Mesendoderm (in vitro differentiated cells): ENCODE measurements at places on chromosomes 16 and 17.
A peak's percentile ranks its signal among the peaks of the same experiment; 100 is the strongest.

- DNase-seq, result no peak
Measured at GRCh38 chr16:27449434-27450195, 47.6 kb downstream of the IL21R start.

GRCh38 chr16:47008174-47008573, 34.7 kb upstream of the DNAJA2 start:
- no peak for DNase-seq

DNA sequence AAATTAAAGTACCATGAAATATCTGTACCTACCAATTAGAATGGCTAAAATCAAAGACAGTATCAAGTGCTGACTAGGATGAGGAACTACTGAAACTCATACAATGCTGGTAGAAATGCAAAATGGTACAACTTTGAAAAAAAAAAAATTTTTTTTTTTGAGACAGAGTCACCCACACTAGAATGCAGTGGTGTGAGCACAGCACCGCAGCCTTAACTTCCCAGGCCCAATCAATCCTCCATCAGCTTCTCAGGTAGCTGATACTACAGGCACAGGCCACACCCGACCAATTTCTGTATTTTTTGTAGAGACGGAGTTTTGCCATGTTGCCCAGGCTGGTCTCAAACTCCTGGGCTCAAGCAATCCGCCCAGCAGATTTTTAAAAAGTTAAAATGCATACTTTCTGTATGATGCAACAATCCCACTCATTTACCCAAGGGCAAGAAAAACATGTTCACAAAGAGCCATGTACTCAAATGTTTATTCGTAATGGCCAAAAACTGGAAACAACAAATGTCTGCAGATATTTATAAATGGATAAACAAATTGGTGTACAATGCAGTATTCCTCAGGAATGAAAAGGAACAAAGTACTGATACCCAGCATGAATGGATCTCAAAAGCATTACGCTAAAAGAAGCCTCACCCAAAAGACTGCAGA, 8.7 kb downstream of the SMURF2 start:
- no peak for DNase-seq

DNA sequence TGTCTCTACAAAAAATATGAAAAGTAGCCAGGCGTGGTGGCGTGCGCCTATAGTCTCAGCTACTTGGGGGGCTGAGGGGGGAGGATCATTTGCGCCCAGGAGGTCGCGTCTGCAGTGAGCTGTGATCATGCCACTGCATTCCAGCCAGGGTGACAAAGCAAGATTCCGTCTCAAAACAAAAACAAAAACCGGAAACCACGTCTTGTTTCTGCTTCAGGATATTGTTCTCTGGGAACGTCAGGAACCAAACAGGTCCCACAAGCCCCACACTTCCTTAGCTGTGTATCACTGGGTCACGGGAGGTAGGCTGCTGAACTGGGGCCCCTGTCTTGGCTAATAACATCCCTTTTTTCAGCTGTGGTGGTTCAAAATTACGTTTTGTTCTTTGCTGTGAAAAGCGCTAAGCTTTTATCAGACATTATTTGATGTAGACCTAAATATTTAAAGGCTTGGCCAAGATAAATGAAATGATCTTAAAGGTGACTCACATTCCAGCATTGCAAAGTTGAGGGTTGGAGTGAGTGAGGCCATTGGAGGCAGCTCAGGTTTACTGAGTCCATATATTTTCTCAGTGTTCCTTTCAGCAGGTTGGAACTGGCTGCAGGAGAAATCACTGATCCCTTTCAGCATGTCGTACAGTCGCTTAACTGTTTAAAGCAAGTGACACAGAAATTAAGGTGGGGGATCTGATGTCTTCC, 16.4 kb upstream of the SEC14L1 start:
- no peak for DNase-seq

DNA sequence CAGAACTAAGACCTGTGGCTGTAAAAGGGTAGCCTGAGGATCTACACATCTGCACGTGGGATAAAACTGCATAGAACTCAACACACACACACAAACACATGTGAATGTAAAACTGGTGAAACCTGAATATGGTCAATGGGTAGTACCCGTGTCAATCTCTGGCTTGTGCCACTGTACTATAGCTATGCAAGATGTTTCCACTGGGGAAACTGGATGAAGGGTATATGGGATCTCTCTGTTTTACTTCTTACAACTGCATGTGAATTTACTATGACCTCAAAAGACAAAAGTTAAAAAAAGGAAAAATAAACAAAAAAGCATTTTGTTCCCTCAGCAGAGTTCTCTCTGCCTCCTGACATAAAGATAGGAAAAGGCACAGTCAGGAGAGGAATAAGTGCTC, 143.3 kb upstream of the LHX1 start:
- no peak for DNase-seq

GRCh38 chr16:12587646-12588277, 215.9 kb downstream of the CPPED1 start:
- DNase-seq, result no peak

DNA sequence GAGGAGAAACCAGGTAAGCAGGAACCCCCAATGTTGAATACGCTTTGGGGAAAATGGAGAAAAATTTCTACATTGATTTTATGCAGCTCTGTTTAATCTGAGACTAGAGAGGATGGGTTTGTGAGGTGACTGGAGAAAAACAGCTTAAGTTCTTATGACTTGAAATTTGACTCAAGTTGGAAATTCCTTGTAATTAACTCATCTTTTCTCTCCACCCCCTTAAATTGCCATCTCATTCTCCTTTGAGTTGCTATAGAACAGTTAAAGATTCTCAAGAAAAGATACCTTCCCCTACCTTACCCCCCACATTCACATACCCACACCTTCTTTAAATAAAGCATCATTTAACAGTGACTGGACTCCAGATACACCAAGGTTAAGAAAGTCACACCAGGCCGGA, 24.2 kb downstream of the ZNRF1 start:
- DNase-seq, result no peak

DNA sequence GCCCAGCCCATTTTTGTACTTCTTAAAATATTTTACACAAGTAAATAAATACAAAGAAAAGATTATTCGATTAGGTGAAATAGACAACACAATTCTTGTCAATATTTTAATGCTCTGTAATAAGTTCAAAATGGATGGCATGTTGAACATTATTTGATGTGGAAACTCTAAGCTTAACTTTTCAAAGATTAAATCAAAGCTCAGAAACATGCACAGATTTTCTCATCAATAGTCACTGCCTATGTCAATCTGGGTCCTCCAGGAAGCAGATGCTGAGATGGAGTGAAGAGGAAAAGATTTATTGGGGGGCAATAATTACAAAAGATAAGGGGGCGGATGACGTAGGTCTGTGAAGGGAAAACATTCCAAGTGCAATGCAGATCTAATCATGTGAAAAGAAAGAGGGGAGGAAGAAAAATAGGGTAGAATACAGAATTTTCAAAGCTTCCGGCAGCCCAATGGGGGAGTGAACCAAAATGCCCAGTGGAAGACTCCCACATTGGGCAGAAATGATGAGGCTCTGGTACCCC, 50.5 kb downstream of the COPRS start:
- DNase-seq, result no peak

GRCh38 chr17:43766413-43767052, 7.9 kb upstream of the SOST start:
- peak; percentile 62 for DNase-seq

GRCh38 chr16:30350134-30350871, 4.8 kb downstream of the CD2BP2 start:
- DNase-seq, result no peak

DNA sequence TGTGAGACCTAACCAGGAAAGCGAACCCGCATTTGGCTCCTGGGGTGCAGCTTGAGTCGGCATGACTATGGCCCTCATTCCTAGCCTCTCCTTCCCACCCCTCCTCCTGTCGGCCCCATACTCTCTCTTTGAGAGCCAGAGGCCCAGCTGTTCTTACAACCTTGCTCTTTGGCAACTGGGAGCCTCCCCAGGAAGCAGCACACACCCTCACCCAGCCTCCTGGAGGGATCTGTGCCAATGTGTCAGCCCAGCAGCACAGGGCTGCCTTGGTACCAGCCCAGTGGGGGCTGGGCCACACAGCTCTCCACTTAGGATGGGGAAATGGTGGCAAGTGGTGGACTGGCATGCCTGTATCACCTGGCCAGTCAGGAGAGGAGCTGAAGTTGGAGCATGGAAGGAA, 70.3 kb upstream of the LGALS9 start:
- no peak for DNase-seq

DNA sequence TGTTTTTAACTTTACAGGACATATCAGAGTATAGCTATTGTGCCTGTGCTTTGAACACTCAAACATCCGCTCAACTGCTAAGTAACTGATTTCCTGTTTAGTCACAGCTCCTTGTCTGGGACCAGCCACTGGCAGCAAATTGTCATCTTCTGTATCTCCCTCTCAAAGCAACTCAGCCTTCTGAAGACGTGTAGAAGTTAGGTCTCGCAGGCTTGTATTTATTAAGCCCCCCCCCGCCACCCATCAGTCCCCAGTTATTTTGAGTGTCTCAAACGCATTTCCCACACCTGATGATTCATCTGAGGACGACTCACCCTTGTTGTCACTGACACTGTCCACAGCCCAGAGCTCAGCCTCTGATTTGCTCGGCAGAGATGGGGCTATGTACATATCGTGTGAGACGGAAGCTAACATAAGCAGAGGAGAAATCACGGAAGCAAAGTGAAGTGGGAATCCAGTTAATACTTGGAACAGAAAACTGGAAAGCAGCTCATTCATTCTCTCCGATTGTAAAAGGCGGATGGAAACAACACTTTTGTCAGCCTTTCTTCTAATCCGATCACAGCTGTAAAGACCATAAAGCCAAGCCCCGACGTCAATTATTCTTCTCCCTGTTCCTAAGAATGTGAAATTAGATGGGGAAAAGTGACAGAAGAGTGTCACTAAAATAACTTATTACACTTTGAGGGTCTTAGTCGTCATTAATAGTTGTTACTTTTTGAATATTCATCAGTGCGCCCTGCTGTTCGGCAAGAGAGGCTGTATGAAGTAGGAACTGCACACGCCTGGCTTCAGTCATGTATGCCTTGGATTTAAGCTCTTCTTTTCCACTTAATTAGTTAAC, 64.2 kb downstream of the PITPNC1 start:
- peak; percentile 46 for DNase-seq

GRCh38 chr16:11396241-11397048, 51.2 kb downstream of the RMI2 start:
- DNase-seq, result peak; percentile 78

- no peak for DNase-seq
Measured at GRCh38 chr16:54986409-54986808, 55.7 kb downstream of the IRX5 start.

- no peak for DNase-seq
Measured at GRCh38 chr16:28192806-28193529, 18.8 kb downstream of the XPO6 start.

- no peak for DNase-seq
Measured at GRCh38 chr17:28326114-28326513, 7.1 kb downstream of the TMEM97 start.
